CD4-positive, alpha-beta T cell treated with Interferon alpha-2 for 1 hour (primary cell): ENCODE measurements at places on chromosomes 11 and 22.
A peak's percentile ranks its signal among the peaks of the same experiment; 100 is the strongest.

DNA sequence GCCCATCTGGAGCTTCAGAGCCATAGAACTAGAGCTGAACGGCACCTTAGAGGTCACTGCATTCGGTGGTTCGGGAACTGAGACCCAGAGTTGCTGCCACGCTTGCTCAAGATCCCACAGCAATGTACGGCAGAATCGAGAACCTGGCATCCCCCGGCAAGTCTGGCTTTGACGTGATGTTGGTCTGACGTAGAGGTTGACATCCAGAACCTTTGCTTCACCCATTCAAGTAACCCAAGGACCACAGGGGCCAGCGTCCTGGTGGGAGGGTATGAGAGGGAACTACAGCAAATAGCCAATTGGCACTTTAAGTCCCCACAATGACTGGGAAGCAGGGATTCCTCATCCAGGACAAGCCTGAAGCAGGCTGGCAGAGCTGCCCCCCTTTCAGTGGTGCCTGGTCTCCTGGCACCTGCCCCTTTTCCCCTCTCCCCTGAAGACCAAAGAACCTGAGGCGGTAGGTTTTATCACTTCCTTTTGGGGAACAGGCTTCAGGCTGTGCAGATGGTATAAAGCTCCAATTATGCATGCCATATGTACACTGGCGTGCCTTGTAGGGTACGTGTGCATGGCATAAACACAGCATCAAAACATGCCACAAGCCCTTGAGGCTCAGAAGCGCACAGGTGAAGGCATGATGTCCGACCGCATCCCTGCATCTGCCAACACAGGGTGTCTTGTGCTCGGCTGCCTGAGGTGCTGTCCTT, 15.3 kb upstream of the TEF start:
- DNase-seq: no peak

GRCh38 chr11:61922539-61922938, 5.2 kb upstream of the RAB3IL1 start:
- peak; percentile 24 for DNase-seq

DNA sequence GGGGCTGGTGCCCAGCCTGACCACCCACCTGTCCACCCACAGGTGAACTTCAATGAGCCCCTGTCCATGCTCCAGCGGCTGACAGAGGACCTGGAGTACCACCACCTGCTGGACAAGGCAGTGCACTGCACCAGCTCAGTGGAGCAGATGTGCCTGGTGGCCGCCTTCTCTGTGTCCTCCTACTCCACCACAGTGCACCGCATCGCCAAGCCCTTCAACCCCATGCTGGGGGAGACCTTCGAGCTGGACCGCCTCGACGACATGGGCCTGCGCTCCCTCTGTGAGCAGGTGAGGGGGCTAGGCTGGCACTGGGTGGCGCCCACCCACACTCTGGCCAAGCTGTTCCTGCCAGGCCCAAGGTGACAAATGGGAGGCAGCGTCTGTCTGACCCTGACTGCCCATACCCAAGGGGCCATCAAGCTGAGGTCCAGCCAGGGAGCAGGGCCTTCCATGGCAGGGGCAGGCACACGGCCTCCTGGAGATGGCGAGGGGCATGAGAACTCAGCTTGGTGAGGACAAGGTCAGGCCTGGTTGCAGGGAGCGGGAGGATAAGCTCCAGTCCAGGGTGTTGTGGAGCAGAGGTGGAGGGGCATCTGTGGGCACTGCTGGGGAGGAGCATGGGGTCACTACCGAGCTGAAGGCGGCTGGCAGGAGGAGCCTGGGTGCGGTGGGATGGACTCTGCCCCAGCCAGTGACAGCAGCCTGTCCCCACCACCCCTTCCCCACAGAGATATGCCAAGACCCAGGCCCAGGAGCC, 77.7 kb downstream of the MORC2 start:
- no peak for DNase-seq

GRCh38 chr11:76229690-76230240, 23.5 kb upstream of the WNT11 start:
- DNase-seq: no peak

- DNase-seq: no peak
Observed at GRCh38 chr11:104098555-104098954, 62.1 kb downstream of the DDI1 start.

DNA sequence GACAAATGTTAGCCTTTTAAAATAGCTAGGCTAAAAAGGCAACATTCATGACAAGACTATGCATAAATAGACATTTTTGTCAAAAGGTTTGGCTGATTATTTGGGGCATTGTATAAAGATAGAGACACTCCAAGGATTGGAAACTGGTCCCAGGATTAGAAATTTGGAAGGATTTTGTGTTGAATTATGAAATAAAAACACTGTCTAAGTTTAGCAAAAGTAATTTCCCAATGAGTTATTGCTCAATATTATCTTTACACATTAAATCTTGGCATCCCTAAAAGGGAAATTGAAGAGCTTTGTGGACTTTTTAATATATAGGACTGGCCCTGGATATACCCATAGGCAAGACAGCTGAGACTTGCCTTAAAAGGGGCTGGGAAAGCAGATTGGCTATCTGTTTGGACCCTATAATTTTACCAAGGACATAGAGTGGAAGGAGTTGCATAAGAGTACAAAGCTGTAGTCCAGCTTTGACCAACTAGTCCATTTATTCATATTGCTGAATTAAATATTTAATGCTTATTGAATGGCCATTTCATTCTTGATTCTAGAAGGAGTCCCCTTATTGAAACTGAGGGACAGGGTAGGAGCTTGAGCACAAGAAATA, 382.7 kb downstream of the METTL15 start:
- DNase-seq: no peak

DNA sequence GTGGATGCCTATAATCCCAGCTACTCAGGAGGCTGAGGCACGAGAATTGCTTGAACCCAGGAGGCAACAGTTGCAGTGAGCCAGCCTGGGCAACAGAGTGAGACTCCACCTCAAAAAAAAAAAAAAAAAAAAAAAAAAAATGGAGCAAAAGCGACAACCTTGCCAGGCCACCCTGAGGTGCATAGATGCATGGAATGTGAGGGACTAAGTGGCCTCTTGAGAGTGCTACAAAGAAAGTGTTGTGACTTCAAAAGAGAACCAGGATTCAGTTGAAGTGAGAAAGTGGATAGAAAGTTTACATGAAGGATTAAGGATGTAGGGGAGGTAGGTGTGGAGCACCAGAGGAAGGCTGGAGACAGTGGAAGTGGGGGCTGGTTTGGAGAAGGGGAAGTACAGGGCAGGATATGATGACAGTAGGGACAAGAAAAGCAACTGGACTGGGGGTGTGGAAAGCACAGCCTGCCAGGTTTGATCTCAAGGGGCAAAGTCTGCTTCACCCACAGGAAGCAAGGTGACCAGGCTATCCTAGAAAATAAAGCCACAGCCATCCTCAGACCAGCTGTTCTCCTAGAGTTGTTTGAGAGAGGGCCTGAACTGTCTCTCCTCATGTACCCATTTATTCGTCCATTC, 36.0 kb upstream of the OLFML1 start:
- DNase-seq: no peak

GRCh38 chr11:106621484-106621883, 396.8 kb downstream of the GUCY1A2 start:
- no peak for DNase-seq

GRCh38 chr11:102239911-102240310, 77.4 kb upstream of the BIRC3 start:
- no peak for DNase-seq

GRCh38 chr11:60915248-60915914, 1.4 kb downstream of the TMEM109 start:
- peak; percentile 82 for DNase-seq

DNA sequence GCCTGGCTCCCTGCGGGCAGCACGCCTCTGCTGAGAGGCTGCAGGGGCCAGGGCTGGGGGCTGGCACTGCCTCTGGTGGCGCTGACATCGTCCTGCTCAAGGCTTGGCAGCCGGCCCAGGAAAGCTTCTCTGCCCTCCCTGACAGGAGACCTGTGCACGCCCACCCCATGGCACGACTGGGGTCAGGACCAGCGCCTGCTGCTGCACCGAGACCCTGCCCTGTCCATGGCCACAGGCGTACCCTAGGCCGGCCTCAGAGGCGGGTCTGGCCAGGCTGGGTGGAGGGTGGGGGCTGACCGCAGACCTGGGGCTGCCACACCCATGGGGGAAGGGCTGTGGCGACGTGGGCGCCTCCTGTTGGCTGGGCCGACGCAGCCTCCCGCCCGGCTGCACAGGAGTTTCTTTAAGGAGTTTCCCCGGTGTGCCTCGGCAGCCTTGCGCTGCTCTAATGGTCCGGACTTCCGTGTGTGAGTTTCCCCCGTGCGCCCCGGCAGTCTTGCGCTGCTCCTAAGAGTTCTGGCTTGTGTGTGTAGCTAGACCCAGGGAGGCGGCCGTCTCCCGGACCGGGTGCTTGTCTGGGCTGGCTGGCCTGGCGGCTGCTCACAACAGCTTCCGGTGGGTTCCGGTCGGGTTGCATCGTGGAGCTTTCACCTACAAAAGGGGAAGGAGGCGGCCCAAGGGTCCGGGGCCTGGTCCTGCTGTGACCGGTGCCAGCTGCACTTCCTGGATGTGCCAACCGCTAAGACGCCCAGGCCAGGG, 4.6 kb downstream of the TRABD start:
- DNase-seq: peak; percentile 89

GRCh38 chr11:16861862-16862261, 123.4 kb downstream of the C11orf58 start:
- DNase-seq: no peak

DNA sequence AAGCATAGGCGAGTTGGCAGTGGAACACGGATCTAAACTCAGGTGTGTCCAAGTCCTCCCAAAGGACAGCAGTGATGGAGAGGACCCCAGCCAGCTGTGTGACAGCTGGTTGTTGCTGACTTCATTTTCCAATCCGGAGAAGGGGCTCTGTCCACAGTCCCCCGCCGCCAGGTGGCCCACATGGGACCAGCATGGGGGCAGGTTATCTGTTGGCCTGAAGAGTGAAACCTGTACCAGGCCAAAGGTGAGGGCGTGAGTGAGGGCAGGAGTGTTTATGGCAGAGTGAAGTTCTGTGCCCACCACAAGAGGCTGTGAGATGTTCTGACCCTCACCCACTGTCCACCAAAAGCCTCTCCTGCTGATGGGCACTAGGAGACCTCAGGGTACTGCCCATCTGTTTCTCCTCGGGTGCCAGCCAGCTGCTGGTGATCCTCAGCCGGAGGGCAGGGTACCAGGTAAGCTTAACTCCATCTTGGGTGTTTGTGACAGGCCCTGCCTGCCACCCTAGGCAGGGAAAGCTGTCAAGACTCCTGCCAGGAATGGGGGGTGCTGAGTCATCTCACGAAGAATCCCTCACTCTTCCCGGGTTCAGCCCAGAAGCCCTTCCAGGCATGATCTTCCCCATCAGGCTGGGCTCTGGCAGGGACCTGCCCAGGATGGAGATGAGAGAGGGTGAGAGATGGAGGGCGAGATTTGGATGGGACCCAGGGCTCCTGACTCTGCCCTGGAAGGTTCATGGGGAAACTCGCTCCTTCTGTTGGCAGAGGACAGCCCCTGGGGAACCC, 15.5 kb upstream of the TAB1 start:
- DNase-seq: no peak

- DNase-seq: no peak
Observed at GRCh38 chr11:93193731-93194130, 4.1 kb downstream of the SLC36A4 start.

DNA sequence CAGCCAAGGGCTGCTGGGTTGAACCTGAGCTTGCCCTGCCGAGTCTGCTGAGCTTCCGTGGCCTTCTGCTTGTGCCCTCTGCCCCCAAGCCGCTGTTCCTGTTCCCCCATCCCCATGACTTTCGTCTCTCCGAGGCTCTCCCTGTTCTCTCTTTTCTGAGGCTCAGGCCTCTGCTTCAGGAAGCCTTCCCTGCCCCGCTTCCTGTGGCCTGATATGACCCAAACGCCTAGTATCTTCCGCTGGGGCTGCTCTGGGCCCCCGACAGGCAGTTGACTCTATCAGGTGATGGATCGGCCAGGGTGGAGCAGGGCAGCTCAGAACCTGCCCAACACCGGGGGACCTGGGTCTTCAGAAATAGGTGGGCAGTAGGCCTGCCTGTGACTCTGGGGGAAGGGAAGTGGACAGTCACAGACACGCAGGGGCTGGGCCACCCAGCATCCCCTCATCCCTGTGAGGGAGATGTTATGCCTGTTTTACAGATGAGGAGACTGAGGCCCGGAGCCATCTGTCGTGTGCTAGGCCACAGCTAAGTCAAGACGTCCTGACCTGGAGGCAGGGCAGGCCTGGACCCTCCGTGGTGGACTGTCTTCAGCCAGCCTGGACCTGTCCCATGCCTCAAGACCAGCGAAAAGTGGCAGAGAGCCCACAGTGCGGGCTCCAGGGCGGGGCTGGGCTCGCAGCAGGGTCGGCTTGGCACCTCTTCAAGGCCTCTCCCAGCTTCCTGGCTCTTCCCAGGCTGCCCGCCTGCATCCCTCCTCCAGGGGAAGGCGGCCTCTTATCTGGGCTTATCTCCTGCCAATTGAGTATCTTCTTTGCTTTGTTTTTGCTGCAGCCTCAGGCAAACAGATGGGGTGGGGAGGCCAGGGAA, 16.2 kb downstream of the BAD start:
- no peak for DNase-seq

GRCh38 chr11:116603728-116604323, 169.0 kb downstream of the BUD13 start:
- no peak for DNase-seq

DNA sequence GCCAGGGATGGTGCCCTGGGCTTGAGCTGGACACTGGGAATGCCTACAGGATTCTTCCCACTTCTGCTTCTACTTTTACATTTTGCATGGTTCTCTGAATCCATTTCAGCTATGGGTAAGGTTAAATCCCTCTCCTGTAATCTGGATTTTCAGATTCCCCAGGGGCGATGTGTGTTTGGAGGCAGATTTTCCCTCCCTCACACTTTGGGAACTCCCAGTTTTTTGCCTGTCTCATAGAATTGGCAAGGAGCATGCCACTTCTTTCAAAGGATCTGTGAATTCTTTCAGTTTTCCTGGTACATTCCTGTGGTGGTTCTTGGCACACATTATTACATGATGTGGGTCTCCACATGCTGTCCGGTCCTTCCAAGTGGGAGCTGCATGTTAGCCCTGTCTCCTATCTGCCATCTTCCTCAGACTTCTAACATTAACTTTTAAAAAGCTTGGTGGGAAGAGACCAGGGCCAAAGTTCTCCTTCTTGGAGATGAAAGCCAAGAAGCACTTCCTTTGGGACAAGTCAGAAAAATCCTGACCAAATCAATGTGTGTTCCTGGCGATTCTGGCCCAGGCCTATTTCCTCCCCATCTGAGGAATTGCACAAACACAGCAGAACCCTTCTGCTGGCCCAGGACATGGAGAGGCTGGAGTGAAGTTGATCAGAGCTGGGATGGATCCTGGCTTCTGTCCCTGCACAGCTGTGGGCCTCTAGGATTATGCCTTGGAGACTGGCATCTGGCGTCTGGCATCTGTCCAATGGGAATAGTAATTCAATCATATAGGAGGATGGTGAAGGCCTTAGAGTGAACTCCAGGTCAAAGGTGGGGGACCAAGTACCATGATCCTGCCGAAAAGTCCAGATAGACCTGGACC, 5.4 kb upstream of the APOL2 start:
- DNase-seq: no peak

GRCh38 chr11:77819921-77820564, 479 bp downstream of the RSF1 start:
- peak; percentile 52 for DNase-seq
